GM23338 (cell line): ENCODE measurements at places on chromosomes 12 and 14. TPM values are rescaled to one million over a fixed set of nuclear protein-coding genes. Genes with fewer than 3 reads are reported as not detected.

DTX3 gene
- polyA plus RNA-seq: 16.7 and 22.8 TPM in 2 replicates

PRR4 gene
- polyA plus RNA-seq: 4.1 and 7.9 TPM in 2 replicates

SCN8A gene
- 2.9 and 4.6 TPM in 2 replicates for polyA plus RNA-seq

DNAJC22 gene
- polyA plus RNA-seq: not detected in 2 replicates

TAS2R20 gene
- polyA plus RNA-seq: not detected in 2 replicates

SERPINA5 gene
- polyA plus RNA-seq: 0.12 and 0.81 TPM in 2 replicates

CMTM5 gene
- polyA plus RNA-seq: not detected in 2 replicates

TAS2R10 gene
- polyA plus RNA-seq: 0.57 and 0.66 TPM in 2 replicates

LRP1-AS gene
- 0.86 TPM in 1 of 2 replicates, not detected in the other for polyA plus RNA-seq

CFL2 gene
- 8.2 and 10.9 TPM in 2 replicates for polyA plus RNA-seq

RPS6KL1 gene
- 4.6 and 5.6 TPM in 2 replicates for polyA plus RNA-seq

FOXG1 gene
- polyA plus RNA-seq: 0.05 and 0.07 TPM in 2 replicates

IGFBP6 gene
- polyA plus RNA-seq: 14.7 and 17.6 TPM in 2 replicates

GAPDH gene
- 6,140 and 6,219 TPM in 2 replicates for polyA plus RNA-seq

POLE2 gene
- polyA plus RNA-seq: 37.9 and 41.9 TPM in 2 replicates

TAS2R9 gene
- polyA plus RNA-seq: not detected in 2 replicates

PABPN1 gene
- polyA plus RNA-seq: 342 and 384 TPM in 2 replicates

MED13L gene
- polyA plus RNA-seq: 18.7 and 20.9 TPM in 2 replicates

CTSG gene
- not detected in 2 replicates for polyA plus RNA-seq

P2RX2 gene
- polyA plus RNA-seq: 1.1 and 2.3 TPM in 2 replicates

TGM1 gene
- 0.31 and 0.42 TPM in 2 replicates for polyA plus RNA-seq

PRH1 gene
- 34.2 and 42.9 TPM in 2 replicates for polyA plus RNA-seq

CMA1 gene
- not detected in 2 replicates for polyA plus RNA-seq

TPPP2 gene
- not detected in 2 replicates for polyA plus RNA-seq

GALNT8 gene
- polyA plus RNA-seq: 3.8 and 5.4 TPM in 2 replicates

PTMS gene
- polyA plus RNA-seq: 238 and 270 TPM in 2 replicates

TAS2R31 gene
- polyA plus RNA-seq: 0.21 TPM in 1 of 2 replicates, not detected in the other

METTL1 gene
- 39.5 and 47.0 TPM in 2 replicates for polyA plus RNA-seq

CSRNP2 gene
- polyA plus RNA-seq: 6.9 and 7.3 TPM in 2 replicates

THTPA gene
- polyA plus RNA-seq: 6.3 and 8.6 TPM in 2 replicates

IFT43 gene
- 43.1 and 49.9 TPM in 2 replicates for polyA plus RNA-seq

COL2A1 gene
- 5.9 and 7.0 TPM in 2 replicates for polyA plus RNA-seq

LRTM2 gene
- polyA plus RNA-seq: 0.08 TPM in 1 of 2 replicates, not detected in the other

RIPK3 gene
- 0.31 and 0.32 TPM in 2 replicates for polyA plus RNA-seq

FGF23 gene
- polyA plus RNA-seq: 0.19 and 0.44 TPM in 2 replicates

MUCL1 gene
- polyA plus RNA-seq: not detected in 2 replicates

AMN1 gene
- 14.1 and 17.7 TPM in 2 replicates for polyA plus RNA-seq

NDRG2 gene
- 8.8 and 10.5 TPM in 2 replicates for polyA plus RNA-seq

JAG2 gene
- polyA plus RNA-seq: 1.9 and 2.6 TPM in 2 replicates

AQP5 gene
- 1.1 and 1.3 TPM in 2 replicates for polyA plus RNA-seq

NAA30 gene
- polyA plus RNA-seq: 7.1 and 7.5 TPM in 2 replicates

TOGARAM1 gene
- 5.8 and 9.6 TPM in 2 replicates for polyA plus RNA-seq
